ENCODE measurements at places on chromosomes 7 and 10. TPM values are rescaled to one million over a fixed set of nuclear protein-coding genes. Genes with fewer than 3 reads are reported as not detected.
A peak's percentile ranks its signal among the peaks of the same experiment; 100 is the strongest.

GRCh38 chr7:111460695-111461094 is 101.6 kb downstream of the IMMP2L start:
- no peak for ATAC-seq

DNA sequence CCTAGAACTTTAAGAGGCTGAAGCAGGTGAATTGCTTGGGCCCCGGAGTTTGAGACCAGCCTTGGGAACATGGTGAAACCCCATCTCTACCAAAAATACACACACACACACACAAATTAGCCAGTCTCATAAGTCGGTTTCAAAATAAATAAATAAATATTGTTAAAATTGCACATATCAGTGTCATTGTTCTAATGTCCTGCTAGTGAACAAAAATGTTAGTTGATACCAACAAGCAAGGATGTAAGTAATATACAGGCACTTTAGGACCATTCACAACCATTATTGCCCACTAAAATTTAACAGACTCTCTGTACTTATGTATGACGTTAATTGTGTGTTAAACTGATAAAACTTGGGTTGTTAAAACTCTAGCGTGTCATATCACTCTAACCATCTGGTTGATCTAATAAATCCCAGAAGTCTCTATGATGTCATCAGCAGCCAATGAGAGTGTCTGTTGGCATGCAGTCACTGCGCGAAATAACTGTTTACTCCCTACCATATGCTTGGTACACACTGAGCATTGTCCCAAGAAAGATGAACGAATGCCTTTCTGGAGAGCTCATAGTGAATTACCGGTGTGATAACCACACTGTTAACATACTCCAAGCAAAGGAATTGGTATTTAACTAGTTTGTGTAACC is 30.4 kb upstream of the OTUD1 start:
- ATAC-seq: peak; percentile 87

LSM5 gene
- 102 TPM for total RNA-seq

DNA sequence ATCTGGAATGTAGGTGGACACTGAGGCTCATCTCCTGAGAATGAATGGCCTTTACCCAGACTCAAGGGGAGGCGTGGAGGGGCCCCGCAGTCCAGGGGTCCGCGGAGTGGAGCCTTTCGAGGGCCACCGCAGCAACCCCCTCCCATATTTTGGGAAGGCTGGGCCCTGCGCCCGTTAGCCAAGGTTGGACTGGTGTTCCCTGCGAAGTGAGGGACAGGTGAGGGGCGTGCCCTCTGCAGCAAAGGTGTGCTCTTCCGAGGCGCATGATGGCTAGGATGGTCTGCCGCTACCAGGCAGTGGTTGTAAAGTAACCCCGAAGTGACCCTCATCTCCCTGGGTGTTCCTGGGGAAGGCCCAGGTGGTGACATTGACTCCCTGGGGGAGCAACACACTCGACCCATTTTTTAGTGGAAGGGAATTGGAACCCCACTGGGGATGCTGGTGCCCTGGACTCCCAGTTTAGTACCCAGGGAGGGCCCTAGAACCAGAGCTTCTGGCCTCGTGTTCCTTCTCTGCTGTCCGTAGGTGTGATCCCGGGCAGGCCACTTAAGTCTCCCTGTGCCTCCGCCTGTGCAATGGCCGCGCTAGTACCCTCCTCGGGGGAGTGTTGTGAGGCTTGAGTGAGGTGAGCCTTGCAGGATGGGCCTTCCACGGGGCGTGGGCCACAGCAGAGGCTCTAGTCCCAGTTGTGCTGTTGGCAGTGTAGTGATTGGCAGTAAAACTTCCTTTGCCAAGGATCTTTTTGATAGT is 779 bp downstream of the FAM241B start:
- ATAC-seq: no peak

DNA sequence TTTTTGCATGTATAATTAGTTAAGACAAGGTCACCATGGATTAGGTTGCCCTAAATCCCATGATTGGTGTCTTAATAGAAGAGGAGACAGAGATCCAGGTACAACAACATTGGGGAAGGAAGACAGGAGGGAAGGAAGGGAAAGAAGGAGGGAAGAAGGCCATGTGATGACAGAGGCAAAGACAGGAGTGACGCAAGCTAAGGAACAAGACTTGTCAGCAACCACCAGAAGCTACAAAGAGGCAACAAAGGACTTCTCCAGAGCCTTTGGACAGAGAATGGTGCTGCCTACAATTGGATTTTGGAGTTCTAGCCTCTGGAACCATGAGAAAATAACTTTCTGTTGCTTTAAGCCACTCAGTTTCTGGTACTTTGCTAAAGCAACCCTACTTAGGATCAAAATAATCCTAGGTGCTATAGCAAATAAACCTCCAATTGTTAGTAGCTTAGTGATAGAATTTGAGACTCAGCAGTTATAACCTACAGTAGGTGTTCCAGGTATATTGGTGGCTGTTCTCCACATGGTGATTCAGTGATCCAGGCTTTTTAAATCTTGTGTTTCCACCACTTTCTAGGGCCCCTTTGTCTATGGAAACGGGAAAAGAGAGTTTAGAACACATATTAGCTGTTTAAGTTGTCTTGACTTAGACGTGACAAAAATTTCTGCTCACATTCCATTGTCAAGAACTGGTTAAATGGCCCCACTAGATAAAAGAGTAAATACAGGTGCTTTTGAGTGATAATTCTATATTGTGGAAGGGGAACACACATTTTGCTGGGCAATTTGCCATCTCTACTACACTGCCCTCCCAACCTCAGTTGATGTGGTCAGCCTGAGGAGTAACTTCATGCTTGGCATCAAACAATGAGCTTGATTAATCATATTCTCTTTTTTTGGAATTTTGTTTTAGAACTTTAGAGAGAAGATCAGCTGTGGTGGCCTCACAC is 70.5 kb upstream of the SP4 start:
- no peak for ATAC-seq

- no peak for ATAC-seq
Observed at GRCh38 chr7:71361451-71362032, 229.6 kb downstream of the GALNT17 start.

LRMDA gene
- total RNA-seq: 2.2 TPM

GRCh38 chr10:98444314-98445006 is 2.3 kb downstream of the HPS1 start:
- no peak for ATAC-seq

- ATAC-seq: no peak
Observed at GRCh38 chr7:28328146-28328545, 84.2 kb upstream of the CREB5 start.

TMEM130 gene
- not detected for total RNA-seq

DNA sequence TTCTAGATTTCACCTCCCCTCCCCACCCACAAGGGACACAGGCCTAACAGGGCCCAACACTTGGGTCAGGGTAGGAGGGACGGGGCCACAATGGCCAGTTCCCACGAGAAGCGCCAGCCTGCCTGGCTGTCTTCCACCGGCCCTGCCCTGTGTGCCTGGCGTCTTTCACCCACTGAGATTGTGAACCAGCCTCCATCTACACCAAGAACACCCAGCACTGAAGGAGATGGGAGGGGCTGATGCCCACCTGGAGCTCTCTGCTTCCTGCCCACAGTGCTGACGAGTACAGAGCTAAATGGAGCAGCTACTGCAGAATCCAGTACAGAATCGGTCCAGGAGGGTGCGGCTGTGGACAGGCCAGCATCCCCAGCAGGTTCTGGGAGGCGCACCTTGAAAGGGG is 2.4 kb upstream of the ASIC3 start:
- ATAC-seq: no peak

GNGT1 gene
- 0.73 TPM for total RNA-seq

All from motor neuron (in vitro differentiated cells).